NAMALWA (cell line): ENCODE measurements at places on chromosomes 2 and 18.

DNA sequence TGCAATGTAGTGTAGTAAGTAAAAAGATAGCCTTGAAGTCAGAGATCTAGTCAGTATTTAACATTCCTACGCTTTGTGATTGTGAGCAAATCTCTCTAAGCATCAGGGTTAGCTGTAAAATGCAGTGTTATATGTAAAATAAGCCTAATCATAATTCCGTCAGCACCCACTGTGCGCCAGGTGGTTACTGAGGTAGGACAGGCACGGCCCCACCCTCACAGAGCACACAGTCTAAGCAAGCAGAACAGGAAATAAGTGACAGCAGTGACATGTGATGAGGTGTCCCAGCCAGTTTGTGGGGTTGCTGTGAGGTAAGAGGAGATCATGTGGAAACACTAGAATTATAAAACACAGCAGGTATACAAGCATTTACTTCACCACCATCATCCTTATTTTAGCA, 267.1 kb downstream of the ICOS start:
- DNase-seq, result no peak

- no peak for DNase-seq
These were observed 27.9 kb downstream of the ITGA4 start for GRCh38 chr2:181484851-181485637.

DNA sequence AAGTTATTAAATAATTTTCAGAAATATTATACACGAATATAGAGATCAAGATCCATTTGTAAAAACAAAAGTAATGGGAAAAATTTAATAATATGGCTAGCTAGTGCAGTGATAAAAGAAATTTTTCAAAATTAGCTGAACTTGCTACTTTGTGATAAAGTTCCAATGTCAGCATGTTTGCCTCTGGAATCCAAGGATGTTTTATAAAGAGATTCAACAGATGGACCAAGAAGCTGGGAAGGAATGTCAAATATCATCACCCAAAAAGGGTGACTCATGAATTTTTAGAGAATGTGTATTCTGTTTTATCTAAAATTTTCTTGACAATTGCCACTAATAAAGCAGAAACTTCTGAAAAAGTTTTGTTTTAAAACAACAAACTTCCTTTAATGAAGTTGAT, 95.3 kb downstream of the FSIP2 start:
- DNase-seq, result no peak

GRCh38 chr2:190683802-190684201, 34.9 kb downstream of the NAB1 start:
- DNase-seq, result no peak

DNA sequence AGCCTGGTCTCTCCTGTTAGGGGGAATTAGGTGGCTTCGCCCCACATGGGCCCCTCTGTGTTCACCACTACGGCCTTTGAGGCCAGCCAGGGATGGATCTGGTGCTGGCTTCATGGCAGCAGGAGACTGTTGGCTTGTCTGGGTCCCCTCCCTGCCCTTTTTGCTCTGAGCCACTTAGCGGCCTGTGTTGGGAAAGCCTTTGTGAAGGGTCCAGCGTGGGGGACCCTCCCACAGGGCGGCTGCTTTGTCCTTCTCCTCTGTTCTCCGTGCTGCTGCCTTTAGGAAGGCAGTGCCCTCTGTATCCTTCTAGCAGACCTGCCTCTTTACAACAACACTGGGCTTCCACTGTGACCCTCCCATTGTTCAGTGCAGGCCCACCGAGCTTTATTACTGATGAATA, 118.4 kb downstream of the TSN start:
- DNase-seq, result no peak

DNA sequence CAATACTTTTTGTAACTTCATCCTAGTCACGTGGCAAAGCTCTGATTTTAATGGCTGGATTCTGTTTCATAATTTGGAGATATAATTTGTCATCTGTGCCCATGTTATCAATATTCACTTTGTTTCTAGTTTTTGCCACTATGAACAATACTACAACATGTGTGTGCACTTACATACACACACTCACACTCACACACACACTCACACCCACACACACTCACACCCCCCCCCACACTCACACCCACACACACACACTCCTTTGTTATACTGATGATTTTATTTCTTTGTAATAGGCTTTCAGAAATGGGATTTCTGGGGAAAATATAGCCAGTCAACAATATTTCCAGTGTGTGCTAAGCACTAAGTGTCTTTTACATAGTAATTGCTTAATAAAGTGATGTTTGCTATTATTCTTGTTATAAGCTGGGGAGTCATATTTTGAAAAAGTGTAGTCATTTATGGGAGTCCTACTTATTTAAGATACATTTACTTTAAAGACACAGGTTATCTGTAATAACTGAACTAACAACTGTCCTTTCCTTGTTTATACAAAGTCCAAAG, 22.8 kb upstream of the ROCK2 start:
- no peak for DNase-seq

- DNase-seq, result peak; percentile 86
These were observed 22.8 kb upstream of the DGKD start for GRCh38 chr2:233331536-233331935.

DNA sequence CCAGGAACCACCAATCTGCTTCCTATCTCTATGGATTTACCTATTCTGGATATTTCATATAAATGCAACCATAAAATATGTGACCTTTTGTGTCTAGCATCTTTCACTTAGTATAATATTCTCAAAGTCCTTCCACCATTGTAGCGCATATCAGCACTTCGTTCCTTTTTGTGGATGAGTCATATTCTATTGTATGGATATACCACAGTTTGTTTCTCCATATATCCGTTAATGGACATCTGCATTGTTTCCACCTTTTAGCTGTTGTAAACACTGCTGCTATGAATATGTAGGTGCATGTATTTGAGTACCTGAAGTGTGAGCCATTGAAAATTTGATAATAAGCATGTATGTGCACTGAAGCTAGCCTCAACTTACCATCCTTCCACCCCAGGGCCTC, 80.1 kb downstream of the NBAS start:
- no peak for DNase-seq

DNA sequence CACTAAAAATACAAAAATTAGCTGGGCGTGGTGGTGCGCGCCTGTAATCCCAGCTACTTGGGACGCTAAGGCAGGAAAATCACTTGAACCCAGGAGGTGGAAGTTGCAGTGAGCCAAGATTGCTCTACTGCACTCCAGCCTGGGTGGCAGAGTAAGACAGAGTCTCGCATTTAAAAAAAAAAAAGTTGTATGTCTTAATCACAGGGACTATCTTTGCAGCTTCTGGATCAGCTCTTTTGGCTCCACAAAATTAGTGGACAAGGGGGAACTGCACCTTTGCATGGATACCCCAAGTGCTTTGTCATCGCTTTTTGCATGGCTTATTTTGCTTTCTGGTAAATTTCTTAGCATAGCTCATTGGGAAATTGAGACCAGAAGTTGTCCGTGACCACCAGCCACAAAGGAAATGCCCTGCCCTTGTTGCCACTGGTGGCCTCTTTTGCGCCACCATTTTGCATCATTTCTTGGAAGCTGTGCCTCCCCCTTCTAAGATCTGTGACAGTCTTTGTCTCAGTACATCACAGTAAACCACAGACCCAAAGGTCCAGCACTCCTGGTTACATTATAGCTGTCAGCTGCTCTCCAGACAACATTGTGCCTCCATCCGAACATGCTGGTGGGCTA, 43.9 kb upstream of the PCBP1 start:
- DNase-seq, result no peak

GRCh38 chr2:211067029-211067428, 510.6 kb downstream of the CPS1 start:
- no peak for DNase-seq

DNA sequence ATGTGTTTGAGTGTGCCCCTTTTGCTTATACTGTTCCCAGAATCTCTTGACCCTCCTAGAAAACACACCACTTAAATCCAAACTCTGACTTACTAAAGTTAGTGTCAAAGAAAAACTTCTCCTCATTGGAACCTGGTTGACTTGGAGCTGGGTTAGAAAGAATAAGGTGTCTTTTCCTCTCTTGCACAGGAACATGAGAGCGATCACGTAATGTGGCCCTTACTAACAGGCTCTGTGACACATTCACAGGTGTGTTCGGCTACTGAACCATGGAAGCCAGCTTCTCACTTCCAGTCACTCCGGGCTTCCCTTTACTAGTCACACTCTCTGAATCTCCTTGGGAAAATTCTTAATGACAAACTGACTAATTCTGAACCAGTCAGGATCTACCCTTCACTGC, 5.4 kb upstream of the POU3F3 start:
- no peak for DNase-seq

DNA sequence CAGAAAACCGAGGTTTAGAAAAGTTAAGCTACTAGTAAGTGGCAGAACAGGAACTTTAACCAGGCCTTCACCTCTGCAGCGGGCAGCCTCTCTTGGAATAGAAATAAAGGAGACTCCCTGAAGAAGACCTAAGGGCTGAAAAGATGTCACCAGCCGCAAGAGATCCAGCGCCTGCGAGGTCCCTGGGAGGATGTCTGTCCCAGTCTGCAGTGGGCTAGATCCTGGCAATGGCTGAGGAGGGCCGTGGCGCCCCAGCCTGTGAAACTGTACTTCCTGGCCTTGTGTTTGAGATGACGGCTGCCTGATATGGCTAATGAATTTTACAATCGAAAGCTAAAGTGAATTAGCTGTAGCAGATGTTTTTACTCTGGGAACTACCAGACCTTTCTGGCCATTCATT, 300.6 kb upstream of the SALL3 start:
- DNase-seq, result no peak

DNA sequence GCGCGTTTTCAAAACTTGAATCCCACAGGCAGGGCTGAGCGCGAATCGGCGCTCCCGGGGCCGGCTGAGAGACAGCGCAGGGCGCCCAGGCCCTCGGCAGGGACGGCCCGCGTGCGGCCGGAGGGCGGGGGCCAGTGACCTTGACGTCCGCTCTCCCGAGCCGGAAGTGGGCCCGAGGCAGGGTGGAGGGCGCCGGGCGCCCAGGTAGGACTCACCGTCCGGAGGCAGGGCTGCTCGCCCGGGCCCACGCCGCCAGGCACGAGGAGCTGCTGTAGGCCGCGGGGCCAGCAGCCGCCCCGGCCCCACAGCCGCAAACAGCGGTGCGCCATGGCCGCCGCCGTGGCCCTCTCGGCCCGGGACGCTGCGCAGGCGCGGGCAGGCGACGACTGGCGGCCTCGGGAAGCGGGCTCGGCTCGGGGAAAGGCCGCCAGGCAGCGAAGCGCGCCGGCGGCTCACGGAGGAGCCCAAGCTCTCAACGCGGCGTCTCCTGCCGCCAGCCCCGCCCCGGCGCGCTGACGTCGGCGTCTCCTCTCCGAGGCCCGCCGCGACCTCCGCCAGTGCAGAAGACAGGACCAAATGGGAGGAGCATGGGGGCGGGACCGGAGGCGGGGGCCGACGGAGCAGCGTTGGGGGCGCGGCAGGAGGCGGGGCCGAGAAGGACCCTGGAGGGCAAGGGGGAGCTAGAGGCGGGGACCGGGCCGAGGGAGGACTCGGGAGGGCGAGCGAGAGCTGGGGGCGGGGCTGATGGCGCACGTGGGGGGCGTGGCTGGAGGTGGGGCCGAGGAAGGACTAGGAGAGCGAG, at the start of gene AFG3L2:
TSS of gene AFG3L2 (minus strand) at position 474 of the 802 bp plus-strand sequence. CDS start at position 329, 145 bp downstream.
- DNase-seq, result peak; percentile 98

DNA sequence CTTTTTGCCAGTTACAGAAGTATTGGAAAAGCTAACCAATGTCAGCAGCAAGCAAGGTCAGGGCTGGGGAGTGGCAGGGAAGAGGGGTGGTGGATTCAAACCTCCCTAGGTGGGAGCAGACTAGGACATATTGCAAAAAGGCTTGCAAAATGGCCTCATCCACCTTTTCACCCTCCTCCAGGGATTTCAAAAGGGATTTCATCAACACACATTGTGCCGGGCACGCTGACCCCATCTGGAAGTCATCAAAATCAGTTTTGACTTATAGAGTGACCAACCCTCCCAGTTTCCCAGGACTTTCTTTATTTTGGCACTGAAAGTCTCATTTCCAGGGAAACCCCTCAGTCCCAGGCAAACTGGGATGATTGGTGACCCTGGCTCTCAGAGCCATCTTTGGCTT, 94.7 kb downstream of the BIN1 start:
- DNase-seq, result no peak

GRCh38 chr2:28606986-28607441, 111.2 kb downstream of the PLB1 start:
- DNase-seq, result no peak

GRCh38 chr2:235740821-235741220, 247.0 kb downstream of the AGAP1 start:
- no peak for DNase-seq

GRCh38 chr2:46067501-46068305, 229.5 kb upstream of the EPAS1 start:
- DNase-seq, result no peak

DNA sequence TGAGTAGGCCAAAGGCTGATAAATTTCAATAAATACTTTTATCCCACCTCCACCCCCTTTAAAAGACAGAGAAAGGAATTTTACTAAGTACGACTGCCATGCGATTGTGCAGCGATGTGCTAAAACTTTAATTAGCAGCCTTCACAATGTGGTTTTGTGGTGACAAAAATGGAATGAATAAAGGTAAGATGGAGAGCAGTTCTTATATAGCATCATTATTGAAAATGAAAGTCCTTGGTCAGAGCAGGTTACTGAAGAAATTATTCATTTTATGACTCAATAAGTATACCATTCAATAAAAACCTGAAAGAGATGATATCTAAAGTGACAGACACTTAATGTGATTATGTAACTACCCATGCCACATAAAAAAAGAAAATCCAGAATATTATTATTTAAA, 33.2 kb upstream of the MTIF2 start:
- no peak for DNase-seq

DNA sequence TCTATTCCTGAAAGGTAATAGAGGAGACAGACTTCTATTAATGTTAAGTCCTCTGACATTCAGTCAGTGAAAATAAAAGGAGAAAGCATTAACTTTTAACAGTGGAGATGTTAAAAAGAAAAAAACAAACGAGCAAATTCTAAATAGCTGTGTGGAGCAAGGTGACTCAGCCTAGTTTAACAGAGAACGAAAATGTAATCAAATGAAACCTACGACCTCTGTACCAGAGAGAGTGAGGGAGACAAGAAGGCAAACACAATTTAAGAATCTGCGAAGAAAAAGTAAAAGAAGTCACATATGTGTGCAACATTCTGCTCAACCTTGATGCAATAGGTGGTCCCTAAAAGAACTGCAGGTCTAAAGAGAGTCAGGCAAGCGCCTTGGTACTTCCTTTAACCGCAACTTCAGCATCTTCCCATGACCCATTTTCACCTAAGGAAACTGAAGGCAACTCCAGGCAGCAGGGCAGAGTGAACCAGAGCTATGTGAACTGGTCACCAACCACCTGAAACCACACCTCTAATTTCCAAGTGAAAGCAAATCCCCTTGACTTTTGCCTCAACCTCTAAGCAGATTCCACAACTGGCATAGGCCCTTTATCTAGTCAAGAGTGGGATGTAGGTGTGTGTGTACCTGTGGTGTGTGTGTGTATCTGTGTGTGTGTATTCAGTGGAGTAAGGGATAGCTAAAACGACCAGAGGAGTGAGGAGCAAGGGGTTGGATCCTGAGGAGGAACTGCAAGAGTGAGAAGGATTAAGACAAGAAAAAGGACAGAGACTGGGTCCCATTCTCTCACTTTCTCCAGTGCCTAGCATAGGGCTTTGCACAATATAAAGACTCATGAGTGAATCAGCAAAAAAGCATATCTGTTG, 43.0 kb downstream of the FIGN start:
- DNase-seq, result no peak
